ENCODE measurements at places on chromosomes 12 and 14.

- no peak for DNase-seq
These were observed 24.4 kb upstream of the COCH start for GRCh38 chr14:30849983-30850382.

- no peak for DNase-seq
These were observed 62.4 kb downstream of the PRKAB1 start for GRCh38 chr12:119730381-119730780.

DNA sequence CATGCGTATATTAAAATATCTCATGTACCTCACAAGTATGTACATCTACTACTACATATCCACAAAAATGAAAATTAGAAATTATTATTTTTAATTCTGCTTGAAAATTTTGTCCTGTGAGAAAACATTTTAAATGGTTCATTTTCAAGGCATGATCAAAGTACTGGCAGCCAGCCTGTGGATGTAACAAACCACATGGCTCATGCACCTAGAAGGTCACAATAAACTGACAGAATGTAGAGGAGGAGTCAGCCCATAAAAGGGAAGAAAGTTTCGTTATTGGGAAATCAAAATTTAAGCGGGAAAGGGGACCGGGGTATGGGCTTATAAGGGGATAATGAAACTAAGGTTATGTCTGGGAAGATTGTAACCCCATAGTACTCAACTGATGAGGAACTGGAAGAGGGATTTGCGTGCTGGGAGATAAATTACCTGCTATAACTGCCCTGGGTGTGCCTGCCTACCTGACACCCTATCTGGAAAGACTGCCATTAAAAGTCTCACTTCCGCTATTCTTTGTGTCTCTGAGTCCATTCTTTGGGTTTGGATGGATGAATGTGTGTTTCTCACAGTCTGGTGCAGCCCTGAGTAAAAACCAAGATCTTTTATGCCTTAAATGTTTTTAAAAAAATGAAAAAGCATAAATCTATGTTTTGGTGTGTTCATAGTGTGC is 62.2 kb upstream of the PCED1B start:
- DNase-seq = no peak

DNA sequence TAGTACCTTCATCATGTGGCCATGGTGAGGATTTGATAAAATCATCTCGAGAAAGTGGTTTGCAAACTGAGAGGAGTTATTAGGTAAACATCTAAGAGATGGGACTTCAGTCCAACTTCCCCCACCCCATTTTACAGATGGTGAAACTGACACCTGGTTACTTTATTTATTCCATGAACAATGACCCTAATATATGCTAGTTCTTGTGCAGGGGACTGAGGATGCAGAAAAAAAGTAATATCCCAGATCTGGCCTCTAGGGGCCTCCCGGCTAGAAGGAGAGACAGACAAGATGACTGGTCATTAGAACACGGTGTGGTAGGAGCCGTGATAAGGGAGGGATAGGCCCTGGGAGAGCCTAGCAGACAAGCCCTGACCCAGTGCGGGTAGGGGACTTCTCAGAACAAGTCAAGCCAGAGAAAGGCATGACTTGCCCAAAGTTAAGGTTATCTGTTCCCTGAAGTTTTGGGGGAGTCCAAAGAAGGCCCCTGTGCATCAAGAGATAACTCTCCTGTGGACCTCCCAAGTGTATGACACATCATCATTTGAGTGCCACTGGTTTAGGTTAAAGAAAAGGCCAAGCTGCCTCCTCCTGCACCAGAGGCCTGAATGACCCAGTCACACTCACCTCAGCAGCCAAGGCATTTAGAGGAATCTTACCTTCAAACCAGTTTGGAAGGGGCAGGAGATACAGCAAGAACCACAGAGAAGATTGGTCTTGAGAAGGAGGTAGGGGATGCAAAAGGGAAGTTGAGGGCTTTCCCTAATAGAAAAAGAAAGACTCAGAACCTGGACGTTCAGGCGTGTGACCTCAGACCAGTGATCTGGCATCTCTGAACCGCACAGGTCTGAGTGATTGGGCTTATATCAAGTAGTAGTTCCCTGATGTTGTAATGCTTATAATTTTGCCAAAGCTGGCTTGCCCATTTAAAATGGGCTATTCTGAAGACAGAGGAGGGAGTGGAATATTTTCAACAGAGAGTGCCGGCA is 1.6 kb downstream of the CMKLR1 start:
- no peak for DNase-seq

DNA sequence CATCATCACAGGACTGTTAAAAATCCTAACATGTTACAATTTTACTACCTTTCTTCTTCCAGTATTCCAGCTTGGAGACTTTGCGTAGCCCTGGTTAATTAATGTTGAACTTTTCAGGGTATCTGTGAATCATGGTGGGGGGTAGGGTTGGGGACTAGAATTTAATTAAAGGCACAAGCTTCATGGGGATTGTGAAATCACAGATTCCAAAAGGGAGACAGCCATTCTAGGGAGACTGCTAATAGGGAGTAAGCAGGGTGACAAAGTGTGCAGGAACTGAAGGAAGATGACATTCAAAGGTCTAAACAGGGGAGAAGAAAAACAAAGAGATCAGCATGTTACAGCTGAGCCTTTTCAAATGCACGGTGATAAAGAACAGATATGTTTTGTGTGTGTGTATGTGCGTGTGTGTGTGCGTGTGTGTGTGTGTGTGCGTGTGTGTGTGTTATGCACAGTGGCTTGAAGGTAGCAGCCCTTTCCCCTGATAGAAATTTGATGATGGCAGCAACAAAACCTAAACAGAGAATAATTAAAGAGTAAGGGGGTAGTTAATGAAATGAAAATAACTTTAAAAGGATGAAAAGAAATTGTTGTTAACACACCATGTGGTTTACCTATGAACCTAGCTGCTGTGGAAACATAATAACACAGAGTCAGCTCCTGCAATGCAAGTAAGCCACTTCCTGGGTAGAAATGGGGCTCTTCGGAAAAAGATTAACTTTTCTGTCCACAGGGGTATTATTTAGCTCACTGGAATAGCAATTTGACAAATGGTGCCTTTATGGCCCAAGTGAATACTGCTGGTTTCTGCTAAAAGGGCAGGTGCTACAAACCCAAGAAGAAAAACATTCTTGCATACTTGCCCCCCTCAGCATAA is 581.7 kb downstream of the DIO2 start:
- no peak for DNase-seq

GRCh38 chr14:68439676-68440075 is 353.2 kb downstream of the ZFP36L1 start:
- DNase-seq = no peak

GRCh38 chr12:17976202-17976601 is 113.8 kb downstream of the RERGL start:
- DNase-seq = no peak

DNA sequence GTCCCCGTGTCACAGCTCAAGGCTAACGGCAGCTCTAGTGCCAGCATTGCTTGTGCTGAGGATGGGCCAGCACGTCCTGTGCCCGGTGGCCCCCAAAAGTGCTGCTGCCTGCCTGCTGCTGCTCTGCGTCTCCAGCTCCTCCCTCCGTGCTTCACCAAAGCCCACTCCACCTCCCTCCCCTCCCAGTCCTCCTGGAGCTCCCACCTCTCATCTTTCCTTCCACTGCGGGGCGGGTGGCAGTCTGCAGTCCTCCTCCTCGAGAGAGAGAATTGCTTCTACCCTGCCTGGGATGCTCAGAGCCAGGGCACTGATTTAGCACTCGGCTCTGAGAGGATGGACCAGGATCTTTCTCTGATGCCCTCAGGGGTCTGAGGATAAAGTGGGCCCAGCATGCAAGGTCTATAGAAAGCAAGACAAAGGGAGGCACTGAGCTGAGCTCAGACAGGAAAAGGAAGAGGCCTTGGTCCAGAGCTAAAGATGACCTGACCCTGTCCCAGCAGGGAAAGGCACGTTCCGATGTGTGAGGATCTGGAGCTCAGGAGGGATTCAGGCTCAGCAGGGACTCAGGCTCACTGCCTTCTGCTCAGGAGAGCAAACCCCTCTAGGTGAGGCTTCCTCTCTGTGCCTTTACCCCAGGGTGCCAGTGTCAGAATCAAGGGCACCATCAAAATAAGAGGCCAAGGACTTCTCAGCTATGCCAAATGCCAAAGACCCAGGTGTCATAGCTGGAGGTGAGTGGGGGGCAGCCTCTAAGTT is 113.1 kb upstream of the FKBP4 start:
- no peak for DNase-seq

GRCh38 chr12:104896146-104896545 is 61.9 kb downstream of the SLC41A2 start:
- DNase-seq = no peak

GRCh38 chr12:97292588-97292987 is 170.0 kb upstream of the RMST start:
- no peak for DNase-seq

GRCh38 chr12:95182868-95183415 is 34.3 kb downstream of the FGD6 start:
- no peak for DNase-seq

GRCh38 chr12:65943388-65944137 is 119.3 kb downstream of the HMGA2 start:
- no peak for DNase-seq

- DNase-seq = no peak
These were observed 14.9 kb upstream of the IRF2BPL start for GRCh38 chr14:77043177-77043983.

DNA sequence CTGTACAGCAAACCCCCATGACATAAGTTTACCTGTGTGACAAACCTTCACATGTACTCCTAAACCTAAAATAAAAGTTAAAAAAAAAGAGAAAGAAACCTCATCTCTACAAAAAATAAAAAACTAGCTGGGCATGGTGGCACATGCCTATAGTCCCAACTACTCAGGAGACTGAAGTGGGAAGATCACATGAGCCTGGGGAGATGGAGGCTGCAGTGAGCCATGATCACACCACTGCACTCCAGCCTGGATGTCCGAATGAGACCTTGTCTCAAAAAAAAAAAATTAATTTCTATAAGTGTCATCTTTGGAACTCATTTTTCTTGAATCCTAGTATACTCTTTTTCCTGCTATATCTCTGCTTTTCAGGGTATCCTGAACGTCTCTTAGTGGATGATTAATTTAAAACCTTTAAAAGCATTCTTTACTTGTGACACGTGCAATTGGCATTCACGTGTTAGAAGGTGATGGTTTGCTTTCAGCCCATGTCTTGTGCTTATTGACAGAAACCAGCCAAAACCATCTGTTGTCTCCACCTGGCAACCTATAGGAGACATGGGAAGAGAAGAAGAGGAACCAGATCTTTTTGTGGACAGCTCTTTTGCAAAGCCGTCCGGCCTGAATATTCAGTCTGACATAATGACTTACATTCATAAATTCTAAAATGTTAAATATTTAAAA is 30.6 kb upstream of the PPFIBP1 start:
- no peak for DNase-seq

DNA sequence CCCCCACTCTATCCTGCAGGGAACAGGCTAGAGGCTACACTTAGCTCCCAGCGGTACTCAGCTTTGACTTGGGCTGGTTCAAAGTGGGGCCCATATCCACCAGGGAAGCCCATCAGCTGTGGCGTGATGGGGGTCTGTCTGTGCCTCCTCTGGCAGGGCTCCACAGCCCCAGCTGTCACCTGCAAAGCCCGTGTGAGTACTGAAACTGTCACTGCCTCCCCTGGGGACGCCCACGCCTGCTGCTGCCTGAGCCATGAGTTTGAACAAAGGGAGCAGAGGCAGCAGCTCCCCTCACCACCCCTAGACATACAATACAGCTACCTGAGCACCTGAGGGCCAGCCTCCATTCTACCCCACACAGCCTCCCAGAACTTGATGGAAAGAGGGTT is 5.0 kb downstream of the REM2 start:
- peak; percentile 43 for DNase-seq

DNA sequence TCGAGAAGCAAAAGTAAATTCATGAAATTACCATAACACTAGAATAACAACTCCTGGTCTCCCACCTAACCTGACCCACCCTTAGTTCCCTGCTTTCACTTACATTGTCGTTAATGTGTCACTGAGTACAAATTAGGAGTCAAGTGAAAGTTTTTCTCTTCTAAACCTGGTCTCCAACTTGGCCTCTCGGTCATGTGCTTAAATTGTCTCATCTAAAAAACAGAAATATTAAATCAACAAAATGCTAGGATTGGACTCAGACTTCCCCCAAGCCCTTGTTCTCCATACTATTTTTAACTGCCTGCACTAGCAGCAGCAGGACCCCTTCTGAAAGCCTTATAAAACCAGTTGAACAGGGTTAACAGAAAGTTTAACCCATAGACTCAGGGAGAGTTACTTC is 1.8 kb upstream of the BTG1 start:
- DNase-seq = no peak

DNA sequence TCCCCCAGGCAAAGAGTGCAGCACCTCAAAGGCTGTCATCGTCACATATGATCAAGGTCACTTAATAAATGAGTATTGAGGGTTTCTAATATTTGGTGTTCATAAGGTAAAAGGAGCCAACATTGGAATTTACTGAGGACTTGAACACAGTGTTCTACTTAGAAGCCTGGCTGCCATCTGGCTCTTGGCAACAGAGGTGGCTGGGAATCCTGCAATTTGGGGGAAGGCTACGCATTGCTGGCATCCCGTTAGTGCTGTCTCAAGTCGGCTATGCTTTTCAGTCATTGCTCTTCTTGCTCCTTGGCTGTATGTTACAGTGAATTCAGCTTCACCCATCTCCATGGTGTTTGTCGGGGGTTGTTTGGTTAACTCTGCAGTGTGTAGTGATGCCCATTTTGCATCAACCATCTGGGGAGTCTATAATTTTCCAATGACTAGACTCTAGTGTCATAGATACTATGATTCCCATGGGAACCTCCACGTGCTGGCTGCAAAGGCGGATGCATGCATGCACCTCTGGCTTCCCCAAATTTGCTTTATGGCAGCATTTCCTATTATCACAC is 12.9 kb upstream of the SLC24A4 start:
- no peak for DNase-seq

GRCh38 chr12:52473768-52474167 is at the start of gene KRT6C:
Gene KRT6C, minus strand, starts transcription at chr12:52473805. Its CDS starts 68 bp downstream, at chr12:52473737.
- DNase-seq = no peak

DNA sequence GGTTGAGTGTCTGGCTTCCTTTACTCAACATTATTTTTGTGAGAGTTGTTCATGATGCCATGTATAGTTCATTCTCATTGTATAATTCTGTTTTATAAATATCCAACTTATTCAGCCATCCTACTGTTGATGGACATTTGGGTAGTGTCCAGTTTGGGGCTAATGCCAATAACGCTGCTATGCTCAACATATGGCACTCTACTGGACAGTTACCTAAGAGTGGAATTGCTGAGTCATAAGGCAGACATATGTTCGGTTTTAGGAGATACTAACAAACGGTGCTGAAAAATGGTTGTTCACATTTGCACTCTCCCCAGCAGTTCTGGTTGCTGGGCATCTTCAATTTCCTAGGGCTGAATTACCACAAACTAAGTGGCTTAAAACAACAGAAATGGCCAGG is 28.7 kb upstream of the P2RX4 start:
- DNase-seq = no peak

- DNase-seq = no peak
These were observed 48.2 kb downstream of the SETD3 start for GRCh38 chr14:99432485-99432884.
